ENCODE measurements at places on chromosomes 11 and 22.

- DNase-seq = no peak
Measured at GRCh38 chr22:38955250-38955905, 2.0 kb upstream of the APOBEC3A start.

DNA sequence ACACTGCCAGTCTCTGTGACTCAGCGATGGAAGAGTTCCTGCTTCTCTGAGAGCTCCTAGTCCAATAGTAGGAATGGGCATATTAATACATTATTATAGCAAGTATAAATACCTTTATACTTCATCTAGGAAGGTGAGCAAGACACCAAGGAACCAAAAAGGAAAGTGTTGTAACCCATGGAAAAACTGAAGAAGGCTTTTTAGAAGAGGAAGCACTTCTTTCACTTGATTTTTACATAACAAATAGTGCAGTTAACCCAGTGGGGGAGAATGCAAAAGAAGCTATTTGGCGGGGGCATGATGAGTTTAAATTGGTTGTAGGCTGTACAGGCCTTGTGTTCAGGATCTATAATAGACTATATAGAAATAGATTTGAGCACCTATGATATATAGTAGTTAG, 31.2 kb upstream of the C11orf87 start:
- DNase-seq = no peak

DNA sequence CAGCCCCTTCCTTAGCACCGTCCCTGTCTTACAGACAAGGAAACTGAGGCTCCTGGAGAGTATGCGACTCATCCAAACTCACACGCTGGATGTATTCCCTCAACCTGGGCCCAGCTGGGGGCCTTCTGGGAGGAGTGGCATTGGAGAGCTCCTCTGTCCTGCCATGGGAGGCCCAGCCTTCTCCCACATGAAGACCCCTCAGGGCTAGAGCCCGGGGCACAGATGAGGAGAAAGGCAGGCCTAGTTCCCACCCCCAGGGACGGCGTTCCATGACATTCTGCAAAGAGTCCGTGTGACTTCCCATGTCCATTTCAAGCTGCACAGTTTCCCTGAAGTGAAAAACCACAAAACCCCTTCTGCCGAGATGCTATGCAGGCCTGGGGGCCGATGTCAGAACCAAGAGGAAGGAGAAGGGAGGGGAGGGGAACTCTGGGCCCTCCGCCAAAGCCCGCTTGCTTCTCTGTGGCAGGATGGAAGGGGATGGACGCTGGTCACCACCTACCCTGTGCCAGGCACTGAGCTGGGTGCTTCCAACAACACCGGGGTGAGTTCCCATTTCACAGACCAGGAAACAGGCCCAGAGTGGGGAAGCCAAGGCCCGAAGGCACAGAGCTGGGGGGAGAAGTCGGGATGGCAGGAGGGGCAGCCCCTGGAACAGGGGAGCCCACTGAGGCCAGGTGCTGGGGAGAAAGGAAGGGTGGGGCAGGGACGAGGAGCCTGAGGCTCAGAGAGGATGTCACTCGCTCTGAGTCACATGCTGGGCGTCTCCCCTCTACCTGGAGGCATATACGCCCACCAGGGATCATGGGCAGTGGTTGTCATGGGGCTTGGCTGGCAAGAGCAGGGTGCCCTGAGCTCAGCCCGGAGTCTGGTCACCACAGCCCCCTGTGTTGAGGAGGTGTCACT, 15.7 kb downstream of the RAC2 start:
- DNase-seq = peak; percentile 51

DNA sequence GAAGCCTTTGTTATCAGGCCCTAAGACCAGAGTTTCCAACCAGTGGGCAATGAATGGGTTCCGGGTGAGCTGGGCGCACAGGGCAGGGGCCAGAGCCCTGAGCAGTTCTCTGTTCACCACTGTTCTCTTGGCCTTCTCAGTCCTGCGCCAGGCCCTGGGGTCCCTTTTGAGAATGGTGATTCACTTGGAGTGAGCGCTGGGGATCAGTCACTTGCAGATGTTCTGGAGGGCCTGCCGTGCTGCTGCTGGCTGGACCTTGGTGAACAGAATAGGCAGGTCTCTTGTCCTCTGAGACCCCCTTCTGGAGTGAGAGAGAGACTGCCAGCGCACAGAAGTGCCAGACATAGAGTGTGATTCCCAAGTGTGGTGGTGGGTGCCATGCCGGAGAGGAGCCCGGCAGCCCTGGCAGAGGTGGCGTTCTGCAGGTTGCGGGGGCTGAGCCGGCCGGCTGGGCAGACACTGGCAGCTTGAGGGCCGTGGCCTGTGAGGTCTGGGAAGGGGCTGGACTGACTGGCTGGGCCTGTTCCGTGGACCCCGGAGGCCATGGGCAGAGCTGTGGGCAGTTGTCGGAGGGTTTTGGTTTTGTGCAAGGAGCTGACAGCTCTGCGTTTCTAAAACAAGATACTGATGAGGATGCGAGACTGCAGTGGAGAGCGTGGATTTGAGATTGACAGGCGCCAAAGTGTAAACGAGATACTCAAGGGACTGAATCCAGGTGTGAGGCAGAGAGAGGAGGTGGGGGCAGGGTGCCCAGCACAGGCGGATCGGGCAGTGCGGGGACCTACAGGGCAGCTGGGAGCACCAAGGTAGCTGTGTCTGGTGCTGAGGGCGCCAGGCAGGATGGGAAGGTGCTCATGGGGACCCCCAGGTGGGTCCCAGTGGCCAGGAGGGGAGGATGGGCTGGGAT, 12.3 kb downstream of the TPCN2 start:
- no peak for DNase-seq

DNA sequence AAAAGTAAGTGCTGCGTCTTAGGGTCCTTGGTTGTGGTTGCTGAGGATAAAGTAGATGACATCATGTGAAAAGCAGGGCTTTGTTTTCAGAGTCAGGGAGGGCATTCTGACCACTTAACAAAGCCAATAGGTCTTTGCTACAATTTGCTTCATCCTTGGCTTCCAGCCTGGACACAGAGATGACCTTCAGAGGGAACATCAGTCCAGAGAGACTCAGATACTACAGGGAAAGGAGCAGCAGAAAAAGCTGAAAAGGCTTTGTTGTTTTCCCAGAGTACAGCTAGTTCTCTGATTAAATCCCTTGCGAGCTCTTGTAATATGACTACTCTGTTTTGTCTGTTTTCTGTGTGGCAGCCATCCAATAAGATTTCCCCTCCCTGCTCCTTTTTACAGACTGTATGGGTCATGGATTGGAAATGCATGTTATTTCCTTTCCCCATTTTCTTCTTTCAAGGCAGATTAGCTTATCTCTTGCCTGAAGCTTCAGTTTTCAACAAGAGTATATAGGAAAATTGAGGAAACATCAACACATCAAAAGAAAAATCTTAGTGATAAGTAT, 31.9 kb downstream of the ATG13 start:
- no peak for DNase-seq

DNA sequence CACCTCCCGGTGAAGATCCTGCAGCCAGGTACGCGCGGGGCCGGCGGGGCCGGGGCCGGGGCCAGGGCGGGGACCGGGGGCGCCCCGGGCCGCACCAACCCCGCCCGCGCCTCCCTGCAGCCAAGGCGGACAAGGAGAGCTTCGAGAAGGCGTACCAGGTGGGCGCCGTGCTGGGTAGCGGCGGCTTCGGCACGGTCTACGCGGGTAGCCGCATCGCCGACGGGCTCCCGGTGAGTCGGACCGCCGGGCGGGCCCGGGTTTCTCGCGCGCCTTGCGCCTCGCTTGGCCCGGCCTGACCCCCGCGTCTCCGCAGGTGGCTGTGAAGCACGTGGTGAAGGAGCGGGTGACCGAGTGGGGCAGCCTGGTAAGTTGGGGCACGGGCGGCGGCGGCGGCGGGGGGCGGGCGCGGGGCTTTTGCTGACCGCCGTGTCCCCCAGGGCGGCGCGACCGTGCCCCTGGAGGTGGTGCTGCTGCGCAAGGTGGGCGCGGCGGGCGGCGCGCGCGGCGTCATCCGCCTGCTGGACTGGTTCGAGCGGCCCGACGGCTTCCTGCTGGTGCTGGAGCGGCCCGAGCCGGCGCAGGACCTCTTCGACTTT, 531 bp downstream of the PIM3 start:
- peak; percentile 41 for DNase-seq

- DNase-seq = no peak
Measured at GRCh38 chr22:38850941-38851849, 7.4 kb upstream of the NPTXR start.

GRCh38 chr22:39021552-39022250, 774 bp downstream of the APOBEC3D start:
- DNase-seq = no peak

GRCh38 chr22:19880786-19881569, 26.3 kb upstream of the GNB1L start:
- DNase-seq = no peak

DNA sequence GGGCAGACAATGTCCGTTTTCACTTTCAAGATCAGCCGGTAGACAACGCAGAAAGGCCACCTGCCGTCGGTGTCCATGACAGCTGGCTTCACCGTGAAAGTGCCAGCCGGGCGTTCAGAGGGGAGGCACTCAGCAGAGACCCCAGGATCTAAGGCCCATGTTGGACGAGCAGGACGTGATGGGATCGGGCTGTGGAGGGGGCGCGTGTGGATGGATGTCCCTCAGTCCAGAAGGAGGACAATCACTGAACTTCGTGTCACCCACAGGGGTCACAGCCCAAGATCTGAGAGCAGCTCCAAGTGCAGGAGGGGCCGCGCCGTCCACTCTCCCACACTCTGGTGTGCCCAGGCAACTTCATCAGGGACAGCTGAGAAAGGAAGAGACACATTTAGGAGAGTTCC, 164.4 kb downstream of the BRD1 start:
- no peak for DNase-seq

- peak; percentile 72 for DNase-seq
Measured at GRCh38 chr22:28829358-28830181, 29.2 kb upstream of the XBP1 start.

GRCh38 chr22:26524870-26525269, 12.6 kb upstream of the TFIP11 start:
- no peak for DNase-seq

- DNase-seq = no peak
Measured at GRCh38 chr11:121368364-121369240, 76.0 kb downstream of the SC5D start.

- DNase-seq = no peak
Measured at GRCh38 chr11:96664110-96664509, 274.3 kb downstream of the JRKL start.

GRCh38 chr22:24578355-24579257, 14.3 kb downstream of the LRRC75B start:
- no peak for DNase-seq

- no peak for DNase-seq
Measured at GRCh38 chr11:20980736-20981135, 311.4 kb downstream of the NELL1 start.

DNA sequence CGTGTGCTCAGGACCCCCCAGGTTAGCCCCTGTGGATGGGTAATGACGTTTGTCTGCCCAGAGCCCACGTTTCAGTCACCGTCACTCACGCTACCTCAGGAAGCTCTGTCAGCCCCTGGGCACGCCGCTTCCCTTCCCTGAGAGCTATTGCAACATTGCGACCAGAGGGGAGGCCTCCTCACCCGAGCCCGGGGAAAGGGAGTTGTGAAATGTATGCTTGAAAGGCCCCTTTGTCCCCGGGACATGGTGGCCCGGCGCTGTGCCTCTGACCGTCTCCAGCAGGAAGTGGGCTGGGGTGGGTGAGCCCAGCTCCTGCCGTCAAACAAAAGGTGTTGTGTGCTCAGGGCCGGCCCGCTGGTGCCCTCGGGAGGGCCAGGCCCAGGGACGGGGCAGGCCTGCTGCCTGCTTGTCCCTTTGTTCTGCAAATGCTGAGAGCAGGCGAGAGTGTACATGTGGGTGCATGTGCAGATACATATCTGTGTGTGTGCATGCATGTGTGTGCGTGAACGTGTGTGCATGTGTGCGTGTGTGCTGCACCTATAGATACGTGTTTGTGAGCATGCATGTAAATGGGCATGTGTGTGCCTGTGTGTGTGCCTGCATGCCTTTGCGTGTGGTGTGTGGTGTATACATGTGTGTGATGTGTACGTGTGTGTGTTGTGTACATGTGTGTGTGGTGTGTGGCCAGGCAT, 1125.0 kb downstream of the BRD1 start:
- no peak for DNase-seq

- no peak for DNase-seq
Measured at GRCh38 chr22:47278655-47279054, 516.2 kb downstream of the TBC1D22A start.

DNA sequence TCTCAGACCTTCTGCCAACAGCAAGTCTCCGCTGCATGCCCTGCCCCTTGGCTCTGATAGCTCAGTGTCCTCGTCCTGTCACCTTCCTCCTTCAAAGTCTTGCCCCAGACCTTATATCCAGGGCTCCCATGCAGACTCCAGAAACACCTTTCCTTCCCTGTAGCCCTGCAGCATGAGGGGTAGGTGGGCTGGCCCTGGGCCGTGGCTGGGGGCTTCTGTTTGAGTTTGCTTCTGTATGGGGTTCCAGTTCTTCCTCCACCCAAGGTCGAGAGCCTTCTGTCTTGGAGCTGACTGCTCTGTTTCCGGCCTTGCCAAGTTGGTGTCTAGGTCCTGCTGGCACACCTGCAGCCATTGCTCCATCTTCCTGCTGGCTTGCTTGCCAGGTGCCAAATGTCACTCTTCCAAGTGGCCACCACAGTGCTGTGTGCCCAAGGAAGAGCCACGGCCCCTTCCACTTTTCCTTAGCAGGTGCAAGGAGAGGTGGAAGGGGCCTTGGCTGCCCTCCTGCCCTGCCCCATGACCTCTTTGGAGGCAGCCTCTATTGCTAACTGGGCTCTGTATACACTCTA, 74.8 kb upstream of the NECTIN1 start:
- DNase-seq = no peak

DNA sequence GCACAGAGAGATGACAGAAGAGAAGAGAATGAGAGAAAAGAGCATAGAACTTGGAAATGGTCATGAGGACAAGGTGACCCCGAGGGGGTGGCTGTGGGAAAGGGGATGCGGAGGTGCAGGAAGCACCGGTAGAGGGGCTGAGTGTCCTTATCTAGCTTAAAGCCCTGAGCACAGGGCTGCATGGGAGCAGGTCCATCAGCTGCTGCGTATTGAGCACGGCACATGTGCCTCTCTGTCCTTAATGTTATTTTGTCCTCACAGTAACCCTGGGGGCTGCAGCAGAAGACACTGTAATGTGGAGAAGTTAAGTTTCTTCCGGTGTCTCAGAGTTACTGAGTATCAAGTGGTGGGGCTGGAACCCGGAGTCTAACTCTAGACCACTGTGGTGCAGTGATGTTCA, 94.4 kb upstream of the OR4B1 start:
- DNase-seq = no peak

GRCh38 chr11:82823647-82824619, 76.3 kb downstream of the PRCP start:
- no peak for DNase-seq

DNA sequence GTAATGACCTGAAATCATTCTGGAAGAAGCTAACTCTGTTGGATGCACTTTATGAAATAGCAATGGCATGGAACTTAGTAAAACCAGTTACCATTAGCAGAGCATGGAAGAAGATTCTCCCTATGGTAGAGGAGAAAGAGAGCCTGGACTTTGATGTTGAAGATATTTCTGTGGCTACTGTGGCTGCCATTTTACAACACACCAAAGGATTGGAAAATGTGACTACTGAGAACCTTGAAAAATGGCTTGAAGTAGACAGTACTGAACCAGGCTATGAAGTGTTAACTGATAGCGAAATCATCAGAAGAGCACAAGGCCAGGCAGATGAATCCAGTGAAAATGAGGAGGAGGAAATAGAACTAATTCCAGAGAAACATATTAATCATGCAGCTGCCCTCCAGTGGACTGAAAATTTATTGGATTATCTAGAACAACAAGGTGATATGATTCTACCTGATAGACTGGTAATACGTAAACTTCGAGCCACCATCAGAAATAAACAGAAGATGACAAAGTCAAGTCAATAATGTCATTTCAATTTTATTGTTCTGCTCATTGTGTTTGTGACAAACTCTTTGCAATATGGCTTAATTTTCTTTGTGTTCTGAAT, 2.0 kb downstream of the JRKL start:
- DNase-seq = no peak
